GOT3 (cell line): ENCODE measurements at places on chromosomes 7 and 10.

- no peak for DNase-seq
Observed at GRCh38 chr7:126803060-126803665, 449.6 kb downstream of the GRM8 start.

DNA sequence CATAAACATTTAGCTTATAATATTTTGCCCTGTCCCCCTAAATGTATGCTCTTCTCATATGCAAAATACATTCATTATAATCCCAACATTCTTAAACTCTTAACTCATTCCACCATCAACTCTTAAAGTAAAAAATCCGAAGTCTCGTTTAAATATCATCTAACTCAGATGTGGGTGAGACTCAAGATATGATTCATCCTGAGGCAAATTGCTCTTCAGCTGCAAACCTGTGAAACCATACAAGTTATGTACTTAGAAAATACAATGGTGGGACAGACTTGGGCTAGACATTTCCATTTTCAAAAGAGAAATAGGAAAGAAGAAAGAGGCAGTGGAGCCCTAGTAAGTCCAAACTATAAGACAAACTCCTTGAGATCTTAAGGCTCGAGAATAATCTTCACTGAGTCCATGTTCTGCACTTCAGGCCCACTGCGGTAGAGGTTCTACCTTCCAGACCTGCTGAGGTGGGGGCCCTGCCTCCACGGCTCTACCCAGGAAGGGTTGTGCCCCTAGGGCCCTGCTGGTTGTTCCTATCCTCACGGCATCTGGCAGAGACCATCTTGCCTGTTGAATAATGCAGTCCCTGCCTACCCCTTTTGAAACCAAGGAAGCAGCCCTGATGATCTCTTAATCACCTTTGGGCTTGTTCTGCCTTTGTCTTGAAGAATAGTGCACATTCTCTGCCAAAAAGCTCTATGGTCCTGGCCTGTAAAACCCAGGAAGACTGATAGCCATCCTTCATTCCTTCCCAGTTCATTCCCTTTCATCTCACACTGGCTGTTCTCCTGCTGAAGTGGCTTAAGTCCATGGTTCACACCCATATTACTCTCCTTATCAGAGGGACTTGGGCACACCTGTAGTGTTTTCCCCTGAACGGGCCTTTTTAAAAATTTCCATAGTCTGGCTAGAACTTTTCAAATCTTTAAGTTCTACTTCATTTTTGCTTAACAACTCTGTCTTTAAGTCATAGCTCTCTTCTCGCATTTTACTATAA is 37.3 kb downstream of the INPP5F start:
- DNase-seq = no peak

DNA sequence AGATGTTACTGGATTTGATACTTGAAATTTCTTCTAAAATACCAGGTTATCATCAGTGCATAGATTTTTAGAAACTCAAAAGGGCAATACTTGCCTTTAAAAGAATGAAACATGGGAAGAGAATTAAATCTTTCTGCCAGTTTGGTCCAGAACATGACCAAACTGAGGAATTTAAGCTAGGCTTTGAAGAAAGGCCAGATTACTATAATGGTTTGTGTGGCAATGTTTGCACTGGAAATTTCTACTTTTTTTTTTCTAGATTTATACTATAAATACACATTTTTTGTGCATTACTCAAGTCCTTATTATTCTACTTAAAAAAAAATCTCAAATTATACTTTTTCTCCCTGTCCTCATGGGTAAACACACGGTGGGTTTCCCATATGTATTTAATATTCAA is 9.2 kb downstream of the MKX start:
- DNase-seq = no peak

DNA sequence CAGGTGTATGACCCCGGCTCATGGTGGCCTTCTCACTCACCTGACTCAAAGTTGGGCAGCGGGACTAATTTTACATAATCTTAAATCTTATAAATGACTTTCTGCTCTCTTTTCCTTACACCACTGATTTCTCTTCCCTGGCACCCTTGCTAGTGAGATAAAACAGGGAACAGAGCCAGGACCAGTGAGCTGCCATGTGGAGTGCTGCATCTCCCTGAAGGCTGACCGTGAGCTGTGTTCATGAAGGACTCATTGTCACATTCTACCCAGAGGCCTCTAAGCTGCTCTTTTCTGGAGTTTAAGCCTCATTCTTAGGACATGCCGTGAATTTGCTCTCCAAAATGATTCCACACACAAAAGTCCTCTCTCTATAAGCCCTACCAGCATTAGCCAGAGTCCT is 762.3 kb downstream of the AUTS2 start:
- DNase-seq = no peak

DNA sequence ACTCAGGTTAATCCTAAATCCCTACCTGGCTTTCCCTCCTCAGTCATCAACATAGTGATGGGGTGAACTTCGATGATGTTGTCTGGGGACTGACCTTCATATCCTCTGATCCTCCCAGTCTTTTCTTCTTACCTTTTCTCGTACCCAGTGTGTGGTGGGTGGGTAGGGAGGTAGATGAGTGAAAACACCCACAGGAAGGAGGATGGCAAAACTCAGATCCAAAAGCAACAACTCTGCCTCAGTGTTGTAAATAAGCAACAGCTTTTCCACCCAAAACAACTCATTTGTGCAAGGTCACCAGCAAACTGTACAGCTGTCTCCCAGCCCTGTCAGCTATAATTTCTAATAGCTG is 38.6 kb downstream of the VOPP1 start:
- DNase-seq = no peak

DNA sequence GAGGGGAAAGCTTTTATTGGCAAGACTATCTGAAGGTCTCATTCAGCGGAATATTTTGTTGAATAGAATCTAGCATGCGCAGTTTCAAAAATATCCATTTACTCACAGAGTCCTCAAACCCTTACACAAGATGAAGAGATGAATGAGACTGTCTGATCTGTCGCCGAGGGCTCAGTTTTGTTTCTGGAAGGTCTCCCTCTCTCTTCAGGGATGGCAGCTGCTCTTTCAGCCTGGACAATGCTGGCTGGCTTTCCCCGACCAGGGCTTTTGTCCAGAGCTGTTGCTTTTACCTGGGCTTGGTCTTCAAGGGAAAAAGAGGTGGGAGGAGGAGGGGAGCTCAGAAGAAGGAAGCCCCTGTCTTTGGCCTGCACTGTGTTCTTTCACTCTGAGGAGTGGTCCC is 81.9 kb upstream of the BTBD16 start:
- no peak for DNase-seq
